DND-41 (cell line): ENCODE measurements at places on chromosomes 4 and X.
A peak's percentile ranks its signal among the peaks of the same experiment; 100 is the strongest.

DNA sequence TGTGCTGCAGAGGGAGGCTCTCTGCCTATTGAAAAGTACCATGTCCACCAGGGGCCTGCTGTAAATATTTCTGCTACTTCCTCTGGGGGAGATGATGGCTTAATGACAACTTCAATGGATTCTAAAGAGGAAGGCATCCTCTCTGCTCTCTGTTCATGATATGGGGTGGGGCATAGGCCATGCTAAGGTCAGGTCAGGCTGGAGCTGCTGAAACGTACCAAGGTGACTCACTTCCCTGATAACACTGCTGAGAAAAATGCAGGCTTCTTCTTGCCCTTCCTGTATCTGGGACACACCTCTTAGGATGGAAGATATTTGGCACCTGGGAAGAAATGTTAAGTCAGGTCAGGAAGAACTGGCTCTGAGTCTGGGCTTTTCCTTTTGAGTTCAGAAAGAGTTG, 31.5 kb downstream of the HS3ST1 start:
- no peak for DNase-seq

- no peak for DNase-seq
Measured at GRCh38 chr4:129862461-129862860, 766.5 kb downstream of the C4orf33 start.

- DNase-seq = peak; percentile 65
Measured at GRCh38 chrX:104136241-104137019, 20.4 kb downstream of the SLC25A53 start.

- no peak for DNase-seq
Measured at GRCh38 chrX:68659786-68660185, 12.3 kb downstream of the STARD8 start.

GRCh38 chr4:176479767-176480166, 160.0 kb downstream of the SPCS3 start:
- no peak for DNase-seq

GRCh38 chr4:147847751-147848590, 116.1 kb downstream of the ARHGAP10 start:
- no peak for DNase-seq

DNA sequence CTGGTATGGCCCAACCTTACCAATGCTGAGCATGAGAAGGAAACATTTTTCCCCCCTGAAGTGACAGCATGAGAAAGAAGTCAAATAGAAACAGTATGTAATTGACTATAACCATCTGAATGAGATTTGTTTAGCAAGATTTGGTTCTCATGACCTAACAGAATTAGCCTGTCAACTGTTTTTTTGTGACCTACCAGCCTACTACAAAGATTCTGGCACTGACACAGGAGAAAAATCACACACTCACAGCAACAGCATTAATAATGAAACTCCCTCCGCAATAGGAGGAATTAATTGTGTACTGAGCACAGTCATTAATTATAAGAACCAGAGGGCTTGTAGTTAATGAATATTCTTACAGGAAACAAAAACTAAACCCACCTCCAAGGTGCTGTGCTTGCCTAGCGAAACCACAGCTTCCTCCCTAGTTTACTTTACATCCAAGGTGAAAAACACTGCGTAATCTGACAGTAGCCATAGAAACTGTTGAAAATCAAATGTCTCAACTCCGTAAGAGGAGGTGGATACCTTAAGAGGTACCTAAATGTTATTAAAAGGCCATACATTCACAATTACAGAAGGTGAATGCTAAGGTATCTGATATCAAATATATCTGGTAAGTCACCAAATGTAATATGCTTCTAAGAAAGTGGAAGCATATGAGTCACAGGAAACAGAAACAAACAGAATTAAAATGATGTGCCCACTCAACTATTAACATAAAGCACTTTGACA, 34.9 kb downstream of the MMRN1 start:
- no peak for DNase-seq

GRCh38 chr4:24517676-24518075, 66.7 kb downstream of the DHX15 start:
- DNase-seq = no peak

DNA sequence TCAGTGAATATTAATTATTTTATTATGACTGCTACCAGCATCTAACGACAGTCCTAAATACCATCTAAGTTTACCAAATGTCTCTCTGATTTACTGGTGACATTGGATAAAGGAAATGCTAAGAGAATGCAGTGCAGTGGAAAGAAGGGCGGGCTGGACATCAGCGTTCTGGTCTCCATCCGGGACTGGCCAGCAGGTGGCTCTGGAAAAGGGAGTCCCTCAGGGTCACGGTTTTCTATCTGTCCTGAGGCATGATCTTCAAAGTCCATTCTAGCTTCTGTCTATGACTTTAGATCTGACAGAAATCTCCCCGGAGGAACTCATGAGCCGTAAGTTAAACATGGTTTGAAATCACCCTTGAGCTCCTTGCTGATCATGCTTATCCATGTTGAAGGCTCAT, 3.3 kb downstream of the TRIM2 start:
- no peak for DNase-seq

GRCh38 chrX:7730071-7730470, 112.9 kb upstream of the VCX start:
- no peak for DNase-seq

DNA sequence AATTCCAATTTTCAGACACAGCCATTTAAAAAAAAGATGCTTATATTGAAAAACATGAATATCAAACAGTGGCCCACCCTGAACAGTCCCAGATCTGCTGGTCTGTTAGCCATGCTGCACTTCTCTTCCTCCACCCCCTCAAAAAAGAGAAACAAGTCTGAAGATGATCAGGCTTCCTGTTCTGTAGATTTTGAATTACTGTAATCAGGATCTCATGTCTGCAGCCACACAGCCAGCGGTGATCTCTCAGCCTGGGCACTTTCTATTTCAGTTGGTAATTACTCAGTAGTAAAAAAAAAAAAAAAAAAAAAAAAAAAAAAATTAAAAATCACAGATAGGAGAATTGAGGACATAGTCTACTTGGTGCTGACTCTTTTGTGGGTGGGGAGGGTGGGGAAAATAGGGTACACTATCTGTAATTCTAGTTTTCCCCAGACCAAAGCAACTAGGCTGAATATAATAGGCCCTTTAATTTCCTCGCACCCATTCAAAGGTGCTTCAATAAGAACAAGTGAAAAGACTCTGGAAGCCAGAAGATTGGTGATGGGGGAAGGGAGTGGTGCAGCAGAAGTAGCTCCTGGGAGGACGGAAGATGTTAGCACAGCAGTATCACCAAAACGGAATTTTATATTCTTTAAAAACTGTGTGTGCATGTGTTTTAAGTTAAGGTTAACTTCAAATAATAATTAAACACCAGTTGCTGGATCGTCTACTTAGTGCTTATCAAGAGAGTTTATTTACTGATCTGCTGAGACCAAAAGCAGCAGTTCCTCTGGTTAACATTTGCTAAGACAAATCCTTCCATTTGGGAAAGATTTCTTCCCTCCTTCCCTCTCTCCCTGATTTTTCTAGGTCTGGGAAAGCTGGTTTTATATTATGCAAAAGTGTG, 47.0 kb downstream of the SPRY1 start:
- peak; percentile 20 for DNase-seq

DNA sequence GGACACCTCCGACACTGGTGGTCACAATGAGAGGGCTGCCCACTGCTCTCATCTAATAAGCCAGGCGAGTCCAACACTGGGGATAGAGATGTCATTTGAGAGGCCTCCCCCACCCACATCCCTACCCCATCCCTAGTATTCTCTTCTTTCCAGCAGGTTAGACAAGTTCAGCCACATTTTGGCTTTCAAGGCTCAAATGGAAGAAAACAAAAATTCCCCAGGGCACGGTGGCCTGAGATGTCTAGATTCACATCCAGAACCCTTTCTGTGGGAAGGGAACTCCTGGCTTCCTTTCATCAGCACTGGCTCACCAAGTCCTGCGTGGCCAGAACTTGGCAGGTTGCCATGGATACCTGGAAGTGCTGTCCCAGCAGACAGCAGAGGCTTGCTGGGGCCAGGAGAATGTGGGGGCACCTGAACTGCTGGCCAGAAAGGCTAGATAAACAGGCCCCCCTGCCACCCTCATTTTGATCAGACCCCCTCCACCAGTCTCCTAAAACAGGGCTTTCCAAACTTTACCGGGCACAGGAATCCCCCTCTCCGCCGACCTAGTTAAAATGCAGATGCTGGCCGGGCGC, 1.3 kb upstream of the NYX start:
- no peak for DNase-seq

- no peak for DNase-seq
Measured at GRCh38 chr4:83171436-83172039, 57.0 kb upstream of the PLAC8 start.

- no peak for DNase-seq
Measured at GRCh38 chr4:127370604-127371003, 262.2 kb upstream of the INTU start.

GRCh38 chrX:110204986-110205385, 112.9 kb downstream of the AMMECR1 start:
- DNase-seq = no peak

GRCh38 chr4:40438384-40439026, 103.4 kb downstream of the CHRNA9 start:
- no peak for DNase-seq

DNA sequence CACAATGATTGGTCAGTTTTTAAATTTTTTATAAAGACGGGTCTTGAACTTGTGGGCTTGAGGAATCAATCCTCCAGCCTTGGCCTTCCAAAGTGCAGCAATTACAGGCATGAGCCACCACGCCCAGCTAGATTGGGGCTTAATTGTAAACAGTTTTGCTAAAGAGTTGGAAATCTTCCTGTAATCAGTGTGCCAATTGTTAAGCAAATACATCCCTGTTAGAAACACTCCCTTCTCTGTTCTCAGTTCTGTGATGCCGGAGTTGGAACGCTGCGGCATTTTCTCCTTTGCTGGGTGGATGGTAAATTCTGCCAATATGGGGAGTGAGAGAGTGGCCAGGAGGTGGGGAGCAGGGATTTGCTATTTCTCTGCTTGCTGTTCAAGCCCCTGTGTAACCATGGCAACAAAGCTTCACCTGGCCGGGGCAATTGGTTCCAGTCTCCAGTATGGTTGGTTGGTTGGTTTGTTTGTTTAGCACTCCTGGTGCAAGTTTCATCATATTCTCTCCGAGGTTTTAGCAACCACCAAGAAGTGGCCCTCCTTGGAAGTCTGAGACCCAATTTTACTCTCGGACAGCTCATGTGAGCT, 3.0 kb upstream of the SPATA4 start:
- DNase-seq = no peak

GRCh38 chr4:17618926-17619325, 4.5 kb downstream of the MED28 start:
- DNase-seq = peak; percentile 41

DNA sequence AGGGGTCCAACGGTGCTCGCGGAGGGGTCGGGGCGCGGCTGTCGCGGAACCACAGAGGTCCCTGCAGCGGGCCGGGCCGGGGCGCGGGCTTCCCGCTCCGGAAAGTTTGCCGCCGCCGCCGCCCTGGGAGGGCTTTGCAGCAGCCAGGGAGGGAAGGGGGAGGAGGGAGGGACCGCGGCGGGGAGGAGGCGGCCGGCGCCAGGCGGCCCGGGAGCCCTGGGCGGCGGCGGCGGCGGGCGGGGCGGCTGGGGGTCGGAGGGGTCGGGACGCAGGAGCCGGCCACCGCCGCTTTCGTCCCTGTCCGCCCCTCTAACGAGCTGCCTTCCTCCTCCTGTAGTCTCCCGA, 375 bp downstream of the FGFR3 start:
- peak; percentile 64 for DNase-seq

- DNase-seq = no peak
Measured at GRCh38 chrX:137025930-137026329, 7.9 kb downstream of the GPR101 start.

GRCh38 chrX:124502599-124502998, 156.2 kb downstream of the SH2D1A start:
- no peak for DNase-seq

DNA sequence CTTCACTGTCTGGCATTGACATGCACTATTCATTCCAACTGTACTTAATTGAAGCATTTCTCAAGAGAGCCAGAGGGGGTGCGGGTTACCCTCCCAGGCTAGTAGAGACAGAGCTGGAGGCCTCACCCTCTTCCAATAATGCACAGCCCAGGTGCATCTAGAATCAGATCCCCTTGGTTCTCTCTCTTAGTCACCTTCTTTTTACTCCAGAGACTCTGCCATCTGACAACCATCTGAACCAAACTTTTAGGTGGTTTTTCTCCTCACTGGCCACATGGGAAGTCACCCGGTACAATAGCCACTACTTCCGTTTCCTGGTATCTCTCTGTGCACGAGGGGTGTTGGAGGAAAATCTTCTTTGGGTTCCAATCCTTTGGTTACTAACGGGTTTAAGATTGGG, 81.3 kb downstream of the SLC2A9 start:
- DNase-seq = no peak

GRCh38 chr4:38411092-38411491, 252.9 kb upstream of the KLF3 start:
- DNase-seq = no peak

- no peak for DNase-seq
Measured at GRCh38 chrX:113802837-113803236, 781.0 kb upstream of the HTR2C start.

DNA sequence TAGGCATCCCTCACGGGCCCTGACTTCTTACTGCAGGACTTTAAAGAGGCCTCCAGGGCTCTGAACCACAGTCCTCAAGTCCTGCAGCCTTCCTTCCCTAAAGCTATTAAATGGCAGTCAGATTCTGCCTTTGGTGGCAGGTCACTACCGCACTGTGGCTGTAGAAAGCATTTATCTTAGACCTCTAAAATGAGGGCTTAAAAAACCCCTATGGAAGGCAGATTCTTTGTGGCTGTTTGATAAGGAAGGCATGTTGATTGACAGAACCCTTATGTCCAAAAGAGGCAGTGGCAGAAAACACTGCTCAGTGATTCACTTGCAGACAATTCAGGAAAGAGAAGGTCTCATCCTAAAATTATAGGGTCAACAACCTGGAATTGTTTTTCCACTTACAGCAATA, 79.2 kb downstream of the FBXL5 start:
- no peak for DNase-seq
